Stimulated activated naive CD4-positive, alpha-beta T cell treated with Interleukin-2 at 50 U/mL for 16 hours (primary cell): ENCODE measurements at places on chromosomes 6 and 20.
A peak's percentile ranks its signal among the peaks of the same experiment; 100 is the strongest.

DNA sequence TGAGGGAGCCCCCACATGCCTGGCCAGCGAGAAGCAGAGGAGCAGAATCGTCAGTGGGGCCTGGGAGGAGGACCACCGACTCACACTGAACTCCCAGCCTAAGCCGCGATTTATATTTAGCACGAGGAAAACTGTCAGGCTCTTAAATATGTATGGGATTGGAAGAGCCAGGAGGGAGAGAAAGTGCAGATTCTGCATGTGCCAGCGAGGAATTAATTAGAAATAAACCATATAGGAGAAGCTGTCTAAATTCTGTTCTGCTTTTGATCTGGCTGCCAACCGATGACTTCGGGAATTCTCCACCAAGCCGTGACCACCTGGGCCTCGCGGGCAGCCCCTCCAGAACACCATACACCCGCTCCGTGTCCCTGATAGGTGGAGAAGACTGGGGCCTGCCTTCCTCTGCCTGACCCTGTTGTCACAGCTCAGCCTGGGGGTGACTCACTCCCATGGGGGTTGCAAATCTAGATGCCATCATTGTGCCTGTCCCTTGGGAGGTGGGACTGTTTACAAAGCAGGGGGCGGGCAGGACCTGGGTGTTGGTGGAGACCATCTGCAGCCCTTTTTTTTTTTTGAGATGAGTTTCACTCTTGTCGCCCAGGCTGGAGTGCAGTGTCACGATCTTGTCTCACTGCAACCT lies 91.1 kb upstream of the PMEPA1 start:
- DNase-seq, result no peak

GRCh38 chr6:131183427-131184095 lies 48.3 kb downstream of the AKAP7 start:
- DNase-seq, result no peak

DNA sequence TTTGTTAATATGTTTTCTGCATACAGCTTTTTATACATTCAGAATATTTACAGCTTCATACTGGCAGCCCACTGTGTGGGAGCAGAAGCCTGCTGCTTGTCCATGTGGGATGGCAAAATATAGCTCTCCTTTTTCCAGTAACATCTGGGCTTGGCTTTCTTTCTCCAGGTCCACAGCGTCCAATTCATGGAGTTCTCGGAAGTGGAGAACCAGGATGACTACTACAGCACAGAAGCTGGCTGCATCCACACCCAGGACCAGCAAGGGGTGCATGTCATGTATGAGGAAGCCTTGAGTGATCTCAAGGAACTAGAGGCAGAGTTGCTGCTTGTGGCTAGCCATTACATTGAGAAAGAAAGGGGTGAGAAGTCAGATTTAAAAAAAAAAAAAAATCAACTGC lies 143.1 kb downstream of the CD164 start:
- no peak for DNase-seq

GRCh38 chr6:37172912-37173492 lies 3.0 kb downstream of the PIM1 start:
- no peak for DNase-seq

GRCh38 chr6:170147832-170148708 lies 142.8 kb downstream of the DLL1 start:
- peak; percentile 36 for DNase-seq

GRCh38 chr20:59082077-59082740 lies 39.6 kb upstream of the PRELID3B start:
- no peak for DNase-seq

DNA sequence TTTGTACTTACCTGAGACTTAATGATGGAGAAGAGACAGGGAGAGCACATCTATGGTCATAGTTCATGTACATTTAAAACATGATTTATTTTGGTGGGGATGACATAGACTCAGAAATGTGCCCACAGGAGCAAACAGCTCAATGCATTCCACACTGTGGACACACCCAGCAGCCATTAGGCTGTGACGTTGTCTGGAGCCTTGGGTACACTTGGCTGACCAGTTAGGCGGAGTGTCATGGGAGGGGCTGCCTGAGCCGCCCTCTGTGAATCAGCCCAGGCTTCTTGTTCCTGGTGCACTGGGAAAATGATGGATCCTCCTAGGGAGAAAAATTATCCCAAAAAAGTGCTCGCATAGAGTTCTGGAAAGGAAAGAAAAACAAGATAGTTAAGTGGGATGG lies 231.0 kb upstream of the GMDS start:
- DNase-seq, result no peak

DNA sequence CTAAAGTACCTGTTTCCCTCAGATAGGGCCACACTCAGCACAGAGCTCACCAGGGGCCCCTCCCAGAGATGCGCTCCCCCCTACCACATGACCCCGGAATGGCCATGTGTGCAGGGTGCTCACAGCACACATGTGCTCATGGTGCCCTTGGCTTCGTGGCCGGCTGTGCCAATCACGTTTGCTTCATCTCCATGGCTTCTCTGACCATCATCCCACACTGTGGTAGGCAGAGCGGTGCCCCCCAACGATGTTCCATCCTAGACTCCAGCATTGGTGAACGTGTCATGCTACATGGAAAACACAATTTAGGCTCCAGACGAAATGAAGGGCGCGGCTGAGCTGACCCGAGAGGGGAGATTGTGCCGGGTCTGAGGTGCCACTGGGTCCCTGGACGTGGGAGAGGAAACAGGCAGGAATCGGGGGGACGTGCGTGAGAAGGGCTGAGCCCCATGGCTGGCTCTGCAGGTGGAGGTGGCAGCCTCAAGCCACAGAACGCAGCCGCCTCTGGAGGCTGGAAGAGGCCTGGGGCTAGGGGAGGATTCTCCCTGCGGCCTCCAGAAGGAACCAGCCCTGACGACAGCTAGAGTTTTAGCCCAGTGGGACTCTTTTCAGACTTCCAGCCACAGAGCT lies 126.5 kb downstream of the DLL1 start:
- no peak for DNase-seq

DNA sequence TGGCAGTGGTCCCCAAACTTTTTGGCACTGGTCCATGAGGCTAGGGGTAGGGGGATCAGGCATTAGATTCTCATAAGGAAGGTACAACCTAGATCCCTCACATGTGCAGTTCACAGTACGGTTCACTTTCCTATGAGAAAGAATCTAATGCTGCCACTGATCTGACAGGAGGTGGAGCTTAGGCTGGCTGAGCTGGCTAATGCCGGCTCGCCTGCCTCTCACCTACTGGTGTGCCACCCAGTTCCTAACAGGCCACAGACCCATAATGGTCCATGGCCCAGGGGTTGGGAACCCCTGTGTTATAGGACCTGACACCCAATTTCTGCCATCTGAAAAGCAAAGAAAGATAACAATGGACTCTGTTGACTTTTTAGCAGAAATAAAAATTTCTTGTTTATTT lies 199.6 kb downstream of the GMPR start:
- DNase-seq, result peak; percentile 40

DNA sequence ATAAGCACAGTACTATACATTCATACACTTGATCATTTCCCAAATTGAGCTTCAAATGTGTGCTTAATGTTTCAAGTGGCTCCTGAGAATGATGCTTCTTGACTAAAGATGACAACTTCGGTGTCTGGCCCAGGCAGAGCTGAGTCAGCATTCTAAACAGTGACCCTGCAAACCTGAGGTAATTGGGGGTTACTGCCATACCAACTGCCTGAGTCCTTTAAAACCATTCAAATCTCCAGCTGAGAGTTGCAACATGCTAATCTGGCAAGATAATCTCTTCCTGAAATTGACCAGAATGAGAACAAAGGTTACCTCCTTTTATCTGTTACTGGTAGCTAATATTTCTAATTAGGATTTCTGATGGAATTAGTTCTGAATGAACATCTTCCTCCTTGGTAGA lies 8.2 kb downstream of the BACH2 start:
- no peak for DNase-seq

GRCh38 chr20:47196091-47197081 lies 160.1 kb downstream of the ZMYND8 start:
- DNase-seq, result peak; percentile 60

DNA sequence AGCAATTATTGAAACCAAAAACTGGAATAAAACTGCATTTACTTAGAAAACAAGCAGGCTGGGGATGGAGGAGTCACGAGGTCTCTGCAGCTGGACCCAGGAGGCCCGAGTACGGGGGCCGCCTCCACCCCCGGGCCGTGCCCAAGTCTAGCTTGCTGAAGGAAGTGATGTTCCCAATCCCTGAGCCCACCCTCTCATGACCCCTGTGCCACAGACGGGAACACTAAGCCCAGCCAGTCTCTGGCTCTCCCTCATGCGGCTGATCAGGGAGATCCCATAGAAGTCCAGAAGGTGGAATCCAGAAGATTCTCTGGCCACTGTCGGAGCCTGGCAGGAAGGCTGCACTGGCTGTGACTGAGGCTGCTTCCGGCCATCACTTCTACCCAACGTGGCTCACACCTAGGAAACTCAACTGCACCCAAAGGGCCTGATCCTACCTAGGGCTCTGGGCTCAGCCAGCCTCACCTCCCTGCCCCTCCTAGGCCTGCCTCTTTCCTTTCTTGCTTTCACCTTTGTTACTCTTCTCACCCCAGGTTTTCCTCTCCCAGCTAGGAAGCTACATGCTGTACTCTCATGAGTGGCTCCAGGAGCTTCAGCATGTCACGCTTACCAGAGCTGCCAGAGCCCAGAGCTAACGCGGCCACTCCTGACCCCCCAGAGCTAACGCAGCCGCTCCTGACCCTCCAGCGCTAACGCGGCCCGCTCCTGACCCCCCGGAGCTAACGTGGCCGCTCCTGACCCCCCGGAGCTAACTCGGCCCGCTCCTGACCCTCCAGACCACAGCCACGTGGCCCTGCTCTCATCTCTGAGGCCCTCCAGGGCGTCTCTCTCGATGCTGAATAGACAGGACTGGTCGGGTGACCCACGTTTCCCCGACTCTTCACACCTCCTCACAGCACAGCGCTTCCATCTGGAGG lies 24.7 kb upstream of the HELZ2 start:
- no peak for DNase-seq

- no peak for DNase-seq
Measured at GRCh38 chr20:14406495-14406894, 69.1 kb upstream of the FLRT3 start.

DNA sequence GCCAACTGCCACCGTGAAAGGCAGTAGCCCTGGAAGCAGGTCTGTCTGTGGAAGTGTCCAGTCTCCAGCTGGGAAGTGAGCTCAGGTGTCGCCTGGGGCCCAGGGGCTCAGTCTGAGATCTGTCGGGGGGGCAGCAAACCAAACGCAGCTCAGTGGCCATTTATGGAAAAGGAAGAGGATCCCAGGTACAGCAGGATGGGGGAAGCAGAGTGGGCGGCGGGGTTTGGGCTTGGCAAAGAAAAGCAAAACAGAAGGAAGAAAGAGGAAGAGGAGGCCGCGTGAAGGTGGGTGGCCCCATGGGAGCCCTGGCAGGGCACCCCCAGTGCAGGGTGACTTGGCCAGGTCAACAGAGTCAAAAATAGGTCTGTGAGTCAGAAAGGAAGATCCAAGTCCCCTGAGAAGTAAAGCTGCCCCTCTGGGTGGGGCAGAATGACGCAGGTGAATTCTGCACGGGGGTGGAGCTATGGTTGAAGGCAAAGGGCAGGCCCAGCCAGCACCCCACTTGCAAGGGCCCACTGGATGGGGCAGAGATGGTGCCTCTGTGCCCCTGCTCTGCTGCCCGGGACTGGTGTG lies 5.3 kb downstream of the PXDC1 start:
- no peak for DNase-seq

GRCh38 chr6:83442752-83443151 lies 11.9 kb upstream of the ME1 start:
- DNase-seq, result no peak

- DNase-seq, result no peak
Measured at GRCh38 chr6:134457941-134458340, 140.0 kb upstream of the SGK1 start.

- DNase-seq, result no peak
Measured at GRCh38 chr6:130211691-130212090, 11.1 kb downstream of the SAMD3 start.

- DNase-seq, result no peak
Measured at GRCh38 chr6:13063300-13063918, 264.9 kb downstream of the TBC1D7 start.

GRCh38 chr6:163487606-163488005 lies 73.1 kb downstream of the QKI start:
- DNase-seq, result no peak

DNA sequence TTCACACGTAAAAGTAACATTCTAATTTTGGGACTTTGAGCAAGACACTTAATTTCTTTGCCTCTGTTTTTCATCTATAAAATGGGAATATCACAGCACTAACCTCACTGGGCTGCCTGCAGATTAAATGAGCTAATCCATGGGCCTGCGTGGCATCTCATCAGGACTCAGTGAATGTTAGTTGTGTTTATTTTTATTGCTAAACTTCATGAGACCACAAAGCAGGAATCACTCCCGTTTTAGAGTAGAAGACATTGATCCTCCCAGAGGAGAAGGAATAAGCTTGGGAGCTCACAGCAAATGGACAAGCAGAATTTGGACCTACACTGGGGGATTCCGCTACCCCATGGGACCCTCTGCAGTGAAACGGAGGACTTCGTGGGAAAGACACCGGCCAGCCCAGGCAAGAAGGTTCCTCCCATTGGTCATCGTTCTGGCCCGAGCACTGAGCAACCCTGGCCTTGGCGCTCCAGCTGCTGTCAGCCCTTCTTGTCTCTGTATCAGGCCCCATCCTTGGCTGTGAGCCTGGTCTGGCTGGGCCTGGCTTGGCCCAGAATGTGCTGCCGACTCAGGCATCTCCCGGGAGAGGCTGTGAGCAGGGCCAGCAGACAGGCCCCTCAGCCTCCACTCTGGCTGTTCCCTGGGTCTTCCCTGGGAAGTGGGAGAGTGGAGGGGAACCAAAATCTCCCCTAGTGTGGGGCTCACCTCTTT lies 79.8 kb downstream of the NFATC2 start:
- no peak for DNase-seq

DNA sequence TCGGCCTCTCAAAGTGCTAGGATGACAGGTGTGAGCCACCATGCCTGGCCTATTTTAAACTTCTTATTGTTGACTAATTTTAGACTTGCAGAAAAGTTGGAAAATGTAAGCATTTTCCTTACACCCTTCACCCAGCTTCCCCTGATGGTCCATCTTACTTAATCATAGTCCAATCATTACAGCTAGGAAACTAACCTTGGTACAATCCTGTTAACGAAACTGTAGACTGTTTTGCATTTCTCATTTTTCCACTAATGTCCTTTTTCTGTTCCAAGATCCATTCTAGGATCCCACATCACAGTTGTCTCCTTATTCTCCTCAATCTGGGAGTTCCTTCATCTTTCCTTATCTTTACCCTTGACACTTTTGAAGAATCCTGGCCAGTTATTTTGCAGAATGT lies 659 bp upstream of the GFRA4 start:
- no peak for DNase-seq
